CD8-positive, alpha-beta memory T cell (primary cell): ENCODE measurements at places on chromosomes 13 and 19.

DNA sequence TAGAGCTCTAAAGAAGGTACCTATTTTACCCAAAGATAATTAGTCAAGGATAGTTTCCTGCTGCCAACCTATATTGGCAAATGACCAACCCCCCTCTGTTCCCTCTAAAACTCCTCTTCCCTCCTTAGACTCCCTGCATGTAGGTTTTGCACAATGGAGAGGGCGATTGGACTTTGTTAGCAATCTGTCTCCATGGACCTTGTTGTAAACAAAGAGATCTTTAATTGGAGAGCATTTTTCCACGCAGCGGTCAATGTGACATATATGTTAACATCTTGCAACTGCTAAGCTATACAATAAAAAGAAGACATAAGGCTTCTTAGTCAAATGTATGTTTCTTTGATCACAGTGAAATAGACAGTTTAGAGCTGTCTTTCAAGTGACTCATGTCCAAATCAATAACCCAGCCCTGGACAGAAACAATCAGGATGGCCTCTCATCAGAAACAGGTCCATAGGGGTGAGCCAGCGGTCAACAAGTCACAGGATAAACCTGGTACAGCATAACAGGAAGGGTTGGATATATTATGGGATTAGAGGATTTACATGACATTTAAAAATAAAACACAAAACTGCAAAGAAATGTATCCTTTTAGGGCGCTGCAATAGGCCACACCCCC is 69.7 kb upstream of the UBL3 start:
- DNase-seq, result no peak

DNA sequence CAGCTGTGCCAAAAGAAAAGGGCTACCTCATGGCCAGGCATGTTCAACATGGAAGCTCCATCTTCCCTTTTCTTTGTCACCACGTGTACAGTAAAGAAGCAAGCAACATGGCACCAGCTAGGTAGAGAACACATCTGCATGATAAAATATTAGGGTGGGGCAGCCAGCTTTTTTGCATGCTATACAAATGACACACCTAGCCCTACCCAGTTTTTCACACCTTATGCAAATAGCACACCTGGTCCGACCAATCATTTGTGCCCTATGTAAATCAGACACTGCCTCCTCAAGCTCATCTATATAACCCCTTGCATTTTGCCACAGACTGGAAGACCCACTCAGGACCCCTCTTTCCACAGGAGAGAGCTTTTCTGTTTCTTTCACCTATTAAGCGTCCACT is 85.5 kb downstream of the STOML3 start:
- DNase-seq, result no peak

DNA sequence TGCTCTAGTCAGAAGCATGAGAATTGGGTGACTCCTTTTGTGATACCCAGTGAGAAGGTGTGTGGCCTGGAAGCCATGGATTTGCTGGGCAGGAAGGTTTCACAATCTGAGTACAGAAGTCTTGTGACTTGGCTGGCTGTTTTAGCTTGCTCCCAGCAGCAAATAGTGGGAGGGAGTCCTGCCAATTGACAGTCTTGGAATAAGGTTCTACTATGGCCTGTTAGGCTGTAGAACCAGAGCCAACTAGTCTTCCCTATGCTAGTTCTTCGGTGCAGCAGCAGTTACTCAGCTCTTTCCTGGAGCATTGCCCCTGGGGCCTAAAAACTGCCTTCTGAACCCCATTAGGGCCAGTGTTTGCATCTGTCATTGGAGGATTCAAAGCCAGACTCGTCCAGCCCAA is 1935.4 kb upstream of the PCDH20 start:
- DNase-seq, result no peak

- no peak for DNase-seq
Measured at GRCh38 chr13:21219036-21219381, 42.6 kb downstream of the MRPL57 start.
